ENCODE measurements at places on chromosomes 7 and 10.

GRCh38 chr10:16231176-16231575 is 205.6 kb upstream of the PTER start:
- no peak for DNase-seq

DNA sequence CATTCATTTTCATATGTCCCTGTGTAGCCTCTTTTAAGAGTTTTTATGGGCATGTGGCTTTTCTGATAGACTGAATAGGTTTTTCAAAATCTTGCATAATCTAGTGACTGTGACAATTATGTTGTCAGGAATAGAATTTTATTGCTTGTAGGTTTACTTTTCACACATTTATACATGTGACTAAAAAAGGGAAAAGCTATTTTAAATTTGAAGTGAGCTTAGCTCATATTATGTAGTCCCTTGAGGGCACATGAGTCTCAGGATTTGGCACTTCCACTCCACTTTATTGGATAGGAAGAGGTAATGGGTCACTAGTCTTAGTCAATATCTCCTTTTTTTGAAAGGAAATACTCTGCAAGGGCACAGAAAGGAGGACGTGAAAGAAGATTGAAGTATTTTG is 247.3 kb downstream of the SUGCT start:
- no peak for DNase-seq

DNA sequence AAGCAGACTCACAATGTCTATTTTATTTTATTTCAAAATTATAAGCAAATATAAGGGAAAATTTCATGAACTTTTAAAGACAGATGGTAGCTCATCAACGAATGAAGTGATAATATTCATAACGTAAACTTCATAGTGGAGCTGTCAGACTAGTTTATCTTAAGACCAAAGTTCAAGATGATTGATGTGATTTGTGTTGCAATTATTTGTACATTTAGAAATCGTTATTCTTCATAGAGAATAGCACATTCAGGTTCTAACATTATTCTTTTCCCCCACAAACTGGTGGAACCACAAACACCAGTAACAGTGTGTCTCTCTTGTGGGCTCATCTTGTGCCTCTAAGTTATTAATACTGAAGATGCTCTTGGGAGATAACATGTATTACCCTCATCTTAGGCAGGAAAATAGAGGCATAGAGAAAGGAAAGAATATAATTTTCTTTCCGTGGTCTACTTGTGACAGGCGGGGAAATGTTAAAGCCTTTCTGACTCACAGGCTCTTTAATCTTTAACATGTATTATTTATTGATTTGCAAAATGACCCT is 37.0 kb downstream of the CCSER2 start:
- no peak for DNase-seq

- DNase-seq, result peak; percentile 56
Measured at GRCh38 chr10:71812016-71812912, 38.8 kb downstream of the PSAP start.

DNA sequence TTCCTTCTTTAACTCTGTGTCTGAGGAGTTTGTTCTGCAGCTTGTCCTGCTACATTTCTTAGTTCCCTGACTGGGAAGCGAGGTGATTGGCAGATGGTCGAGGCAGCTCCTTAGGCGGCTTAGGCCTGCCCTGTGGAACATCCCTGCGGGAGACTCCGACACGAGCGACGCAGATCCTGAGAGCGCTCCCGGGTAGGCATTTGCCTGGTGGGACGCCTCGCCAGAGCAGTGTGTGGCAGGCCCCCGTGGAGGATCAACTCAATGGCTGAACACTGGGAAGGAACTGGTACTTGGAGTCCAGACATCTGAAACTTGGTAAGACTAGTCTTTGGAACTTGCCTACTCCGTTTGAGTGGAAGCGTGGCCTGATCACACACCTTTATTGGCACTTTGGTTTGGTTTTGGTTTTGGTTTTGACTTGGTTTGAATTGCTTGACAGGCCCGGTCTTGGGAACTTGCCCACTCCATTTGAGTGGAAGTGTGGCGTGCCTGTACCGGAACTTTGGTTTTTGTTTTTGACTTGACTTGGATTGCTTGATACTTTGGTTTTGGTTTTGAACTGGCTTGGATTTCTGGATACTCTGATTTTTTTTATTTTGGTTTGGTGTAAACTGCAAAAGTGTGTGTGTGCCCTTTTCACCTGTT is 42.6 kb downstream of the MAP3K8 start:
- no peak for DNase-seq

DNA sequence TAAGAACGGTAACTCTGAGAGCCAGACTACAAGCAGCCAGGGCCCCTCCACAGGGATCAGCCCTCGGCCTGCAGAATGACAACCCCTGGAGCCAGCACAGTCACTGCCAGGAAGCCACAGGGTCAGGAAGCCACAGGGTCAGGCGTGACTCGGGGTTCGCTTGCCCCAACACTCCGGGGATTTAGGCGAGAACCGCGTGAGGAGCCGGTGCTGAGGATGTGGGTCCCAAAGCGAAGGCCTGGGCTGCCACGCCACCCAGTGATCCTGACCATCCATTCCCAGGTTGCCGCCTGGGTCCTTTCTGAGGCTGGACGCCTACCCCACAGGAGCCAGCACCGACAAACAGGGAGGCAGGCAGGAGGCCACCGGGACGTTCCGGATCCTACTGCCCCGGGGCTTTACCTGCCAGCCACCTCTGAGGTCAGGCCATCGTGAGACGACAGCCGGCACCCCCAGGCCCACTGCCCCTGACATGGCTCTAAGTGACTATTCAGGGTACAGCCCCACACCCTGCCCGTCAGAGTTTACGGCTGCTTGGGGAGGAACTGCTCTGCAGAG is 228.6 kb downstream of the ELFN1 start:
- no peak for DNase-seq

DNA sequence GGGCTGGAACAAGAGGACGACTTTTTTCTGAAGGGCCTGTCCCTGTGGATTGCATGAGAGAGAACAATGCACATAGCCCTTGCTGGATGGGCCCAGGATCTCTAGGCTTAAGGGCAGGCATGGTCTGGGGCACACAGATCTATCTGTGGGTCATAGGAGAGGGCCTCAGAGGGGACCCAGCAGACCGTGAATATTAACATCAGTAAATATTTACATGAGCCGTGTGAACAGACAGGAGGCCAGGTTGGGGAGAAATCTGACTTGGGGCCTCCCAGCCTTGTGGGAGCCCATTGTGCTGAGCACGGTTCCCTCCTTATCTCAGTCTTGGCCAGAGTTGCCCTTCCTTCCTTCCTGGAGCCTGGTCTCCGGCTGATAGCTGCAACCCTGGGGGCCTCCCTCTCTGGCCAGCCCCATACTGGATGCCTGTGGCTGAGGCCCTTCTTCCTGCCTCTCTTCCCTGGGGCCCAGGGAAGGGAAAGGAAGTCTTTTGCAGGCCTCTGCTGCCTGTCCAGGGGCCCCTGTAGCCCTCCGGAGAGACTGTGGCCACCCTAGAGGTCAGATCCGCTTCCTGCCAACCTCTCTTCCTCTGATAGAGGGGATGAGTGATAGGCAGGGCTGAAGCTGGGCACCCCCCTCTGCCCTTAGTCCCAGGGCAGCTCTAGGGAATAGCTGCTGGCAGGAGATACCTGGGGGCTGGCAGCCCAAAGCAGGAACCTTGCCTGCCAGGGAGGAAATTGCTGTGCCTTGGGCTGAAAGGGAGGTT is 44.5 kb upstream of the TRIM8 start:
- no peak for DNase-seq

DNA sequence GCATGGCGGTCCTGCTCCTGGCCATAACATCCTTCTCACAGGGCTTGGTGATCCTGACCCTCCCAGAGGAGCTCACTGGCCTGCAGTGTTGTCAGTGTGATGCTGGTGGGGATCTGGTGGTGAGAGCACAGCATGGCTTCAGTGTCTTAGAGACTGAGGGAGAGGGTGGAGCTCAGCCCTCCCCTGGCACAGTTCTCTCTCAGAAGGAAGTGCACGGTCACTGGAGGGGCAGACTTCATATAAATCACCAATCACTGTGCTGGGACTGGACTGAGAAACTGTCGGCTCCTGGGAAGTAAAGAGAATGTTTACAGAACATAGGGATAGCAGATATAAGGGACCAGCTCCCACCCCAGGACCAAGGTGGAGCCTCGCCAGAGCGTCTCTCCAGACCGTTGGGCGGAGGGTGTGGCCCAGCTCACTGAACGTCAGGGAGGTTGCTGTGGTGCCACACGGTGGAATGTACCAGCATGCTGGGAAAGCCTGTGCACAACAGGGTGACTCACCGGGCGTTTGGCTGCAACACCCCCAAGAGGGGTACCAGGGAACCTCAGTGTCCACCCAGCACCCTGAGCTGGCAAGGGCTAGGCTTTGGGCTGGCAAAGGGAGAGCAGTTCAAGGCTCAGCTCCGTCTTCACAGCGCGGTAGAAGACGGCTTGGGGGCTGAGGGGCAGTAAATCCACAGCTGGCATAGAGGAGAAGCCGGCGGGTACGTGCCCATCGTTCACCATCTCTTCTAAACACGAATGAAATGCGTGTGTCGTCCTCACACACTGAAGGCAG is 8.8 kb upstream of the GET4 start:
- no peak for DNase-seq
